Activated T-cell treated with anti-CD3 and anti-CD28 coated beads, Interleukin-2, amount 50 U/mL, for 72 hours (primary cell): ENCODE measurements at places on chromosomes 1 and 21. TPM values are rescaled to one million over a fixed set of nuclear protein-coding genes. Genes with fewer than 3 reads are reported as not detected.

The CELA3B gene
- total RNA-seq, result not detected

The HUNK gene
- 0.35 TPM for total RNA-seq

The MPL gene
- not detected for total RNA-seq

- H3K36me3 ChIP-seq, result no peaks in the 10 kb centered on the region
- peaks cover 22% of the 10 kb centered on the region for H3K4me1 ChIP-seq
- no peak overlapping the region for H3K4me3 ChIP-seq
- H3K27ac ChIP-seq, result no peak overlapping the region
- DNase-seq, result no peak
Observed at GRCh38 chr1:236150311-236150955, 8.1 kb downstream of the GPR137B start.

GRCh38 chr1:225347123-225347683 is 80.6 kb downstream of the LBR start:
- H3K4me3 ChIP-seq, result no peak overlapping the region
- no peak overlapping the region for H3K27ac ChIP-seq

GRCh38 chr1:171743081-171743870 is 1.4 kb upstream of the VAMP4 start:
- H3K36me3 ChIP-seq, result peaks cover 7% of the 10 kb centered on the region
- H3K27ac ChIP-seq, result peak overlapping the region; percentile 100
- DNase-seq, result peak; percentile 26

DNA sequence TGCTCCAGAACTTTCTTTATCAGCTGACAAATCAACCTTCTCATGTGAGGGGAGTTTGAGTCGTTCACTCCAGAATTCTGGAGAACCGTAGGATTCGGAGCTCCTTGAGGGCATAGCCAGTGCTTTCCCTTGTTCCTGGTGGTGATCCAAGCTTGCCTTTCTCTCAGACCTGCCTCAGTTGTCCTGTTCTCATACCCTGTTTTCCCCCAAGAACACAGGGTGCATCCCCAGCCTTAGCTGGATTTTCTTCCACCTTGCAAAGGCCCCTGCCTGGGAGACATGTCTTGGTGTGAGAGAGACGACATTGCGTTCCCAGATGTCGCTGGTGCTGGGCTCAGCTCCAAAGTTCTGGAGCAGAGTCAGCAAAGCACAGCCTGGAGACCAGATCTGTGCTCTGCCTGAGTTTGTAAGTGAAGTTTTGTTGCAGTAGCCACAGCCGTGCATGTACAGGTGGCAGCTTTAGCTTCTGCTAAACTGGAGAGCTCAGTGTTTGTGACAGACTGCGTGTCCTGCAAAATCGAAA is 40.0 kb downstream of the ABCG1 start:
- no peak overlapping the region for H3K4me3 ChIP-seq
- no peak for DNase-seq
- H3K4me1 ChIP-seq, result peaks cover 33% of the 10 kb centered on the region
- H3K27ac ChIP-seq, result no peak overlapping the region
- H3K36me3 ChIP-seq, result no peaks in the 10 kb centered on the region
- H3K27me3 ChIP-seq, result no peaks in the 10 kb centered on the region

GRCh38 chr1:222071387-222071786 is 329.5 kb upstream of the DUSP10 start:
- no peak overlapping the region for H3K27ac ChIP-seq
- DNase-seq, result no peak
- peaks cover 9% of the 10 kb centered on the region for H3K27me3 ChIP-seq
- no peak overlapping the region for H3K4me3 ChIP-seq
- peaks cover 1% of the 10 kb centered on the region for H3K36me3 ChIP-seq

DNA sequence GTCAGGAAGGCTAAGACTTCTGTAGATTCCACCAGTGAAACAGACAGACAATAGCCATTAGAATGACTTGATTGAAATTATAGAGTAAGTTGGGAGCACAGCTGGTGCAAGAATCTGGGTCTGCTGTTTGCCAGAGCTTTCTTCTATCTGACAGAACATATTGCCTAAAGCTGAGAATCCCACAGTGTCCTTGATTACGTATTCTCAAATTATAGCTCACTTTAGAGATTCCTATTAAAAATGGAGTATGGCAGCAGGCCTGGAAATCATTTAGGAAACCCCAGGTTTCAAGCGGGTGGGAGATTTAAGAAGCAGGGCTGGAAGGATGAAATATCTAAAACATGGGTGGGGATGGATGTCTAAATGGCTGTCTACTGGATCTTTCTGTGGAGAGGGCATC is 639.7 kb upstream of the CXADR start:
- H3K4me1 ChIP-seq, result no peaks in the 10 kb centered on the region
- DNase-seq, result no peak
- H3K27ac ChIP-seq, result no peak overlapping the region
- H3K27me3 ChIP-seq, result no peaks in the 10 kb centered on the region
- H3K36me3 ChIP-seq, result no peaks in the 10 kb centered on the region
